Thyroid gland (tissue), 4 donors: ENCODE measurements at places on chromosomes 13 and 19. TPM values are rescaled to one million over a fixed set of nuclear protein-coding genes. Genes with fewer than 3 reads are reported as not detected.

Gene CCDC194
- not detected for total RNA-seq

Gene MBD3L2
- not detected for total RNA-seq

Gene ZNF626
- total RNA-seq = 48.0 TPM

Gene IGSF23
- total RNA-seq = not detected

Gene TMEM150B
- total RNA-seq = not detected

Gene APC2
- total RNA-seq = not detected

Gene LILRA1
- not detected for total RNA-seq

Gene RUBCNL
- total RNA-seq = 3.6 TPM

Gene DNAJC15
- 18.3 TPM for total RNA-seq

Gene RXFP2
- 0.67 TPM for total RNA-seq

Gene ZNF235
- 17.7 TPM for total RNA-seq

Gene PLK5
- total RNA-seq = not detected

Gene CGB7
- total RNA-seq = not detected

Gene TMEM255B
- 7.6 TPM for total RNA-seq

Gene MADCAM1
- total RNA-seq = not detected

Gene ZNF534
- 1.2 TPM for total RNA-seq

Gene GIPC3
- total RNA-seq = 0.94 TPM

Gene CCNA1
- 0.29 TPM for total RNA-seq

Gene DPF1
- not detected for total RNA-seq

Gene VSTM1
- total RNA-seq = not detected

Gene ARGLU1
- total RNA-seq = 165 TPM

Gene GJB6
- 0.54 TPM for total RNA-seq

Gene ZNF563
- total RNA-seq = 11.1 TPM

Gene CCDC8
- total RNA-seq = 16.8 TPM

Gene MTUS2
- 1.0 TPM for total RNA-seq

Gene SIGLEC14
- total RNA-seq = 0.22 TPM

Gene MAST1
- not detected for total RNA-seq

Gene MAG
- not detected for total RNA-seq

Gene ZNF415
- 37.6 TPM for total RNA-seq
